Stimulated activated CD4-positive, alpha-beta T cell treated with anti-CD3 and anti-CD28 coated beads, Interleukin-1b, Interleukin-23, amount 100 ng/mL, for 24 hours (primary cell): ENCODE measurements at places on chromosomes 6 and 20.

DNA sequence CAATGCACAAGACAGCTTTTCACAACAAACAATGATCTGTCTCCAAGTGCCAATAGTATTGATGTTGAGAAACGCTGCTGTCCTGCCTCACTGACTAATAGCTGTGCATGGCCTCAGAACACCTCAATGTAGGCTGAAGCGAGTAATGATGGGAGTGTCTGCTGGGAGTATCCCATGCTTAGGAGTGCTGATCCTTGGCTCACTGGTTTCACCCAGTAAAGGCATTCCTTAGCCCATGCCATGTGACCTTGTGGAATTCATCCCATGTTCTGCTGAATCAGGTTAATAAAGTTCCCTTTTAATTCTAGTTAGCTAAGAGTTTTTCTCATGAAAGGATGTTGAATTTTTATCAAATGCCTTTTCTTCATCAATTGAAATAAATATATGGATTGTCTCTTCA, 3.8 kb upstream of the WFDC12 start:
- no peak for DNase-seq

- no peak for DNase-seq
These were observed 148.0 kb downstream of the TMEM200A start for GRCh38 chr6:130513770-130514169.

DNA sequence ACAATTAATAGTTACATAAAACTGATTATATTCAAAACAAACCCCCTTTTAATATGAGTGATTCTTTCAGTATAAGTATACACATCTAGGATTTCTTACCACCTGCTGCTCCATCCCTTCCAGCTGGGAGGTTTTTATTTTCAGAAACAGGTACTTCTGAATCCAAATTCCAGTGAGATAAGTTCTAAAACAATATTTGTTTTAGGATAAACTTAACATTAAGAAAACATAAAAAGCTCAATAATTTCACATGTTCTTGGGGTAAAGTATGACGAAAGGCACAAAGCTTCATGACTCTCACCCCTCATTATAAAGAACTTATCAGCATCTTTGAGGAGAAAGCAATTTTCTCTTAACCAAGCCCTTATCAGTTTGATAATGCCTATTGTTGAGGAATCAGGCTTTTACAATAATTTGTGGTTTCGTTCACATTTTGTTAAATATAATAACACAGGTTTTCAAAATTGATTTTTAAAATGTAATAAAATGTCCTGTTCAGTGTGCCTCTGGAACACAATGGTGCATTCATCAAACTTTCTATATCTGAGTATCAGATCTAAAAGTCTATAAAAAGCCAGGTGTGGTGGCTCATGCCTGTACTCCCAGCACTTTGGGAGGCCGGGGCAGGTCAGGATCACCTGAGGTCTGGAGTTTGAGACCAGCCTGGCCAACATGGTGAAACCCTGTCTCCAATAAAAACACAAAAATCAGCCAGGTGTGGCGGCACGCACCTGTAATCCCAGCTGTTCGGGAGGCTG, 4.3 kb downstream of the FAM217A start:
- DNase-seq, result no peak

- no peak for DNase-seq
These were observed 175.0 kb downstream of the GMPR start for GRCh38 chr6:16413399-16413798.

- DNase-seq, result no peak
These were observed 10.8 kb downstream of the SLC17A2 start for GRCh38 chr6:25919657-25920056.

DNA sequence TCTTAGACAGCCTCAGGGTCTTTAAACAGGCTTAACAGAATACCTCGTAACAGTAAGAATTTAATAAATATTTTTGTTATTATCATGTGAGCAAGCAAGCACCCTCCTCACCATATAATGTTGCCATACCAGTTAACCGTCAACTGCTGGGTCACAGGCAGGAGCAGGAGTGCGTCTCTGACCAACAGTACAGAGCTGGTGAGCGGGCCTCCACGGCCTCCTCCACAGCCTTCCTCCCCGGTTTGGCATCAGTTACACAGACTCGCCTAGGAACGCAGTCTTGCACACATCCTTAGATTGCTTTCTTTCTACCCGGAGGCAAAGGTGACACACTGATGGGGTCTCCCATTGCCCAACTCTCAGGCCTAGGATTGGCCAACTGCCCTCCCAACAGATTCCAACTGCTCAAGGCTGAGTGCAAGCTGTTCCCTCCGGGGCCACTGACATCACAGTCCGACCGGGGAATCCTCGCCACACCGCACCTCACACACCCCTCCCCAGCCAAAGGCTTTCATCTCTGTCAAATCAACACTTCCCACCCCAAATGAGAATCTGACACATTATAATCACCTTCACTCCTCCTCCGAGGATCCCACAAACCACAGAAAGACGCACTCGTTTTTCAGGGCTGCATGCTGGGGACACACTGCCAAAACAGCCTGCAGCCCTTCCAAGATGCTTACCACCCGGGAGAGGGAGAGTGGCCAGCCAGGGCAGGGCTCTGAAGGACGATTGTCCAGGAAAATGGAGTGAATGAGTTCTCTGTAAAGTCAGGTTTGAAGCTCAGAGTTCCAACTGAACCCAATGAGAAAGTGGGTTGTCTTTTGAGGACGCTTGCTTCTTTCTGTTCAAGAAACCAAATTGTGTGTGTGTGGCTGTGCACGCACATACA, 63.2 kb downstream of the PDE10A start:
- DNase-seq, result no peak

DNA sequence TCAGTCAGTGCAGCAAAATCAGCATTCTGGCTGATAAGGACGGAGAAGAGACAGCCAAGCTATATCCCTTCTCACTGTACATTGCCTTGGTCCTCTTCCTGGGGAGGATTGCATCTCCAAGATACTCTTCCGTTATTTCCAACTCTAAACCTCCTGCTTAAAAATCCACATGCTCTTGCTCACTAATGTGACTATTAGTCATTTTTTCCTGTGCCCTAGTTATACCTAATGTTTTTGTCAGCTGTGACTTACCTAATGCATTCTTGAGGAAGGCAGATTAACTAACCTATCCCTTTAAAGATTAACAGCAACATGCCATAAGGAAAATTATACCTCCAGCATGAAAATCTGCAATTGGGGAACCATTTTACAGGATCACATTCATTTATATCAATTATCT, 317.6 kb downstream of the BTBD9 start:
- DNase-seq, result no peak

DNA sequence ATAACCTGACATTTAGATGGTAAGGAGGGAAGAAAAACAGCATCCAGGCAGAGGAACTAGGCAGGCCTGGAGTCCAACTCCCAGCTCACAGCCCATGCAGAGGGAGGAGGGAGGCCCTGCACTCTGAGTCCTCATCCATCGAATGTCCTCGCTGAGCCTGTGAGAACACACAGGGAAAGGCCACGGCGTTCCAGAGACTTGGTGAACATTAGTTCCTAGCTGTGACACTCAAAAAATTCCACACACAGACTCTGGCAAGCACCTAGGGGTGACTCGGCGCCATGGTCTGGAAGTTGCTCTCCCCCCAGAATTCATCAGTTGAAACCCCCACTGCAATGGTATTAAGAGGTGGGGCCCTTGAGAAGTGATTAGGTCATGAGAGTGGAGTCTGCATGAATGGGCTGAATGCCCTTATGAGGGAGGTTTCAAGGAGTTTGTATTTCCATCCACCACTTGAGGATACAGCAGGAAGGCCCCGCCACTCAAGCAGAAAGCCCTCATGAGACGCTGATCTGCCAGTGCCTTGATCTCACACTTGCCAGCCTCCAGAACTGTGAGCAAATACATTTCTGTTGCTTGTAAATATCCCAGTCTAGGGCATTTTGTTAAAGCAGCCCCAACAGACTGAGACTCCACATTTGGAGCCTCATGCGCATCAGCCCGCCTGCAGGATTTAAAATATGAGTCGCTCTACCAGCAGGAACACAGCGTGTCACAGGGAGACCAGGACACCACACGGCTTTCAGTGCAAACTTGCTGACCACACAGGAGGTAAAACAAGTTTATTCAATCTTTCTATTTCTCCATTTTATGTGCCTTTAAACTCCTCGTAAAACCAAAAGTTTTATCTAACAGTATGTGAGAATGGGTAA, 73.9 kb downstream of the WDR27 start:
- no peak for DNase-seq

DNA sequence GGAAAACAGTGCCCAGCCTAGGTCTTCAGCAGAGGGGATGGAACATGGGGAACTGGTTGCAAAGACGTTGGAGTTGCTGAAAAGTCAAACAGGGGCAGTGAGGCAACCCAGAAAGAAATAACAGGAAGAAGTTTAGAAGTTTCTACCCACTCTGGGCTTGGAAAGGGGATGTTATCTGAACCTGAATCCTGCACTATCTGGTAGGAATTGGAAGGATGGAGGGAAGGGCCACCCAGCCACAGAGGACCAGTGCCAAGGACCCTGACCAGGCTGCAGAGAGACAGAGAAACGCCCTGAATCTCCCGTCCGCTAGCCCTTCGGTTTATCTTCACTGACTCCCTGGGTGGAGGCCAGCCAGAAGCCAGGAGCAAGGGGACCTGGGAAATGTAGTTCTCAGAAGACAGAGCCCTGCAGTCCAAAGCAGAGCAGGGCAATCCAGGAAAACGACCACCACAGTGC, 217.3 kb upstream of the RREB1 start:
- no peak for DNase-seq

DNA sequence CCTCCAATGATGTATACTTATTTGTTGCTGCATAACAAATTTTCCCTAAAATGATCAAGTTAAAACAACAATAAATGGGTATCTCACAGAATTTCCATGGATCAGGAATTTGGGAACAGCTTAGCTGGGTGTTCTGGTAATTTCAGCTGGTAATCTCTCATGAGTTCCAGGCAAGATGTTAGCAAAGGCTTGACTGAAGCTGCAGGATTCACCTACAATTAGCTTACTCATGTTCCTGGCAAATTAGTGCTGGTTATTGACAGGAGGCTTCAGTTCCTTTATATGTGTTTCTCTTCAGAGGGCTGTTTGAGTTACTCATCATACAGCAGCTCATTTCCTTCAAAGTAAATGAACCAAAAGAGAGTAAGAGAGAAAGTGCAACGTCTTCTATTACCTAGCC, 506.3 kb upstream of the IMPG1 start:
- no peak for DNase-seq

DNA sequence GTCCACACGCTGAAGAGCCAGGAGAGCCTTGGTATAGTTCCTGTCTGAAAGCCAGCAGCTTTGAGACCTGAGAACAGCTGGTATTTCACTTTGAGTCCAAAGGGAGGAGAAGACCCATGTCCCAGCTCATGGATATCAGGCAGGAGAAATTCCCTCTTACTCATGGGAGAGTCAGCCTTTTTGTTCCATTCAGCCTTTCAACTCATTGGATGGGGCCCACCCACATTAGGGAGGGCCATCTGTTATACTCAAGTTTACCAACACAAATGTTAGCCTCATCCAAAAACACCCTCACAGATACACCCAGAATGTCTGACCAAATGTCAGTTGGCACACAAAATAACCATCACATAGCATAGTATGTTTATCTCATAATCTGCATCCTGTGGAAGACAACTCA, 80.1 kb downstream of the GMDS start:
- no peak for DNase-seq

DNA sequence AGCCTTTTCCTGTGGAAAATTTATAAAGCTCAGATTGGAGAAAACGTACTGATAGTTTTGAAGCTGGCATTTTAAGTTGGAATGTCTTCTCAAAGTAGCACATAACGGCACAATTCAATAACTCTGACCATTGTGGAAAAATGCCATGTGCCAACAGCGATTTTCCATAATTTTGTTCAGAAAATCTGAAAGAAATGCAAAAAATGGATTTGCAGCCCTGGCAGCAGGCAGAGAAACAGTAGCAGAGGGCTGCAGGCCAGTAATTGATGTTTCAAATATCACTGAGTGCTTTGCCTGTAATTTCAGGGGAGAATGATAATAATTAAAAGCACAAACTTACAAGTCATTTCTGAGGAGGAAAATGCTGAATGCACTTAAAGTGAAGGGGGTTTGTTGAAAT, 507.4 kb downstream of the MAFB start:
- no peak for DNase-seq

DNA sequence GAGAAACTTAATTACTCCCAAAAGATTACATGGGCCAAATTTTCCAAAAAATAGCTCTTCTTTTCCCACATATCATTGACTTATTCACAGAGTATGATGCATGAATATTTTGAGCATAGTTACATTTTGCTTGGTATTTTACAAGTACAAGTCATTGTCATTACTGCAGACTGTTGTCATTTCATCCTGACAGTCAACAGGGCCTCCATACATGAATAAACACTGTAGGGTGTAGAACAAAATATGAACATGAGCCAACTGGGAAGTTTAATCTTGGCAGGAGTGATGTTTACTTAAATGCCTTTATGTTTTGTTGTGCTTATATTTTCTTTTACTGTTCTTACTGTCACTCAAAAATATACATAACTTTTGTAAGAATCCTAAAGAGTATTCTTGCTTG, 340.7 kb downstream of the ADGRB3 start:
- DNase-seq, result no peak

DNA sequence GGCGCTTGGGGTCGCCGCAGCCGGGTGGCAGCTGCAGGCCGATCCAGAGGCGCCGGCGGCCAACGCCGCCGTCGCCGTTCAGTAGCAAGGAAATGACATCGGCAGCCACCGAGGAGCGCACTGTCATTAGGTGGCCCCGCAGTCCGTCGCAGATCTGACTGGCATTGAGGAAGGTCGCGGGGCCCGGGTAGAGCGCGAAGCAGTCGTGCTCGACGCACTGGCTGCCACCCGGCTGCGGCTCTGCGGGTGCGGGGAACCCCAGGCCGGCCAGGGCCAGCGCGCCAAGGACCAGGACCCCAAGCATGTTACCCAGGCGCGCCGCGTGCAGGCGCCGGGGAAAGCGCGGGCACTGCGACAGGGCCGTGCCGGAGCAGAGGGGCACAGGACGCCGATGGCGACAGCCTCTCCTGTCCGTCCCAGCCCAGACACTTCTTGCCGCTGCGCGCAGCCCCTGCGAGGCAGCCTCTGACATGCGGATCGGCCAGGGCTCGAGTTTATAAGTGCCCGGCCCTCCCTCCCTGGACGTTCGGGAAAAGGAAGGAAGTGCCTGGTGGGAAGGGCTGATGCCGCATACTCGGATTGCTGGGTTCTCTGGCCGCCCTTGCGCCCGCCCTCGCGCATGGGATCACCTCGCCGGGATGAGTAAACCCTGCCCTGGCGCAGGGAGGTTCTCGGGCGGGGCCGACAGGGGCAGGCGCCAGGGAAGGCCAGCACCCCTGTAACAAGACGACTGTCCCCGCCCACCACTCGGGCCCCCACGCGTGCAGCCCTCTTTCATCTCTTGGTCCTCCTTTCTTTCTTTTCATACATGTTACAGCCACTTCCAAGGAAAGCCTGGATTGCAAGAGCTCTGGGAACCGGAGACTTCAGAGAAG, at the start of gene THBD:
TSS of gene THBD (minus strand) at position 472 of the 875 bp plus-strand sequence. CDS start at position 304, 168 bp downstream.
- no peak for DNase-seq

GRCh38 chr20:17536944-17537444, 5.8 kb upstream of the BFSP1 start:
- peak; percentile 41 for DNase-seq
